Hypothalamus (tissue), 51 donors: ENCODE measurements at places on chromosomes 7 and 10.

DNA sequence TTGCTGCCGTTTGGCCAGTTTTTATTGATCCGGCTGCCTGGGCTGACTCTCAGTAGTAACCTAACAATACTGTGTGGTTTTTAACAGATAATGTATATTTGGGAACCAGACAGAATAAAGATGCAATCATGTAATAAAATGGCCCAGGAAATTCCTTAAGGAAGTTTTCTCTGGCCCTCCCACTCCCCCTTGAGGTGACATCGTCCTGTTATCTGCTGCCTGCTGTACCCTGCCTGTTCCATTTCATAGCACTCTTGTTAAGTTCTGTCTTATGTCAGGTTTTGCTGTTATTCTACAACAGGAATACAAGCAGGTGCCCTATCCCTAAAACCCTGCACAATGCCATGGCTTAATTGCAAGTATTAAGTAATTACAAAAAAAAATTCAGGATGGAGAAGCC is 12.5 kb downstream of the ITGB8 start:
- no peak for DNase-seq

- DNase-seq: peak; percentile 62
These were observed 379.7 kb upstream of the ZMIZ1 start for GRCh38 chr10:78688901-78689583.

DNA sequence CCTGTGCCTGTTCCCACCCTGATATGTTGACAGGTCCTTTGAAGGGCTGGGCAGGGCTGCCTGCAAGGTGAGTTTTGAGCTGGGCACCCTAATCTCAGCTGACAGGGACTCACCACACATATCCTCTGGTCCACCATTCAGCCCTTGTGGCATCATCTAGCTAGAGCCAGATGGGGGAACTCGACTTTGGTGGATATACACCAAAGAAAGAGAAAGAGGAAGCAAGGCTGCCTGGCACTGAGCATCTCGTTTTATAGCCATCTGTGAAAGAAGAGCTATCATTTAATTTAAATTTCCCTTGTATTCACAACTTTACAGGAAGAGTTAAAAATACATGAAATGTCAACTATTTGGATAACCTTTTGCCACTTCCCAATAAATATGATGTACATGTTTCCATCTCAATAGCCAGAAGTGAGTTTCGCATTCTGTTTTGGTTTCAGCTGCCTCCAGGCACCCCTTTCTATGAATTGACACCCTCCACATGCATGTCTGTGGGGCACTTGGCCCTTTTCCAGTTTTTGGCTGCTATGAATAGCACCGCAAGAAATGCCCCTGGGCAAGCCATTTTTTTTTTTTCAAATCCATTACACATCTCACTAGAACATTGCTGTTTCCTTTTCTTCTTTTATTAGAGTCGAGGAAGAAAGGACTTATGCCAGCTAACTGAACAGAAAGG is 22.9 kb upstream of the GRB10 start:
- DNase-seq: no peak

DNA sequence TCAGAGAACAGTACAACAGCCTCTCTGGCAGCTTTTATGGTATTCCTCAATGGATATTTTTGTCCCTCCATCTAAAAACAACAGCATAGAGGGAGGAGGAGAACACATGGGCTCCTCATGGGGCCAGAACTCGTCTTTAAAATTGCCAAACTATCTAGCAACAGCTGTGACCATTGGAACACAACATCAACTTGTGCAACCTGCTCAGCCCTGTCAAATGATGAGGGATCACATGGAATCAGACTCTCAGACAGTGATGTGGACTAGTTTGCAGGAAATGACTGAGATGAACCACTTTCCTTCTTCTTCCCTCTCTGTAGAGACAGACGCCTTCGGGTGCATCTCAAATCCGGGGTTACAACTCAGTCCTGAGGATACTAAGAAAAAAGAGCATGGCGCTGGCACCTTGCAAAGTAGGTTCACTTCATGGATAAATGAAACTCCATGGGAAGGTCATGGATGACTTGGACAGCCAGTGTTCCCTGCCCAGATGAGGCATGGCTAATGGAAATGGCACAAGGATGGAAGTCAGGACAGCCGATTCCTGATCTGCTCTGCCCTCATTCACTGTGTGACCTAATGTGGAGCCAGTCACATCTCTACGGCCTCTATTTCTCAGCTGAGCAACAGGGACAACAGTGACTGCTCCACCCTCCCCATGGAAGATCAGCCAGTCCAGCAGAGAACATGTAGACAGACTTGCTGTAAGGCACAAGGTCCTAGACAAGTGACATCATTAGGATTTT is 24.6 kb upstream of the DGKI start:
- DNase-seq: no peak

- DNase-seq: no peak
These were observed 294.9 kb upstream of the MKLN1 start for GRCh38 chr7:131032786-131033185.

- no peak for DNase-seq
These were observed 61.6 kb upstream of the WDR11 start for GRCh38 chr10:120789303-120790203.

DNA sequence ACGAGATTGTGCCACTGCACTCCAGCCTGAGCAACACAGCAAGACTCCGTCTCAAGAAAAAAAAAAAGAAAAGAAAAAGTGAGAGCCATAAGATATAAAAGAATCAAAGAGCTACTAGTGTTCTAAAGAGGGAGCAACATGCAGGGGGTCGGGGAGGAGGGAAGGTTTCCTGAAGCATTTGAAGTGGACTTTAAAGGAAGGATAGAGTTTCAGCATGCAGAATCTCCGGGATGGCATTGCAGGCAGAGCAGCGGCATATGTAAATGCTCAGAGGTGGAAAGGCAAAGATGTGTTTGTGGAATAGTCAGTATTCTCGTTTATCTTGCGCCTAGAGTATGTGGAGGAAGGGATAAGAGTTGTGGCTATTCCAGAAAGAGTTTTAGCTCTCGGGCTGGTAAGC is 447.6 kb upstream of the NFE2L3 start:
- DNase-seq: no peak

GRCh38 chr10:15096661-15097010 is 519 bp upstream of the RPP38 start:
- DNase-seq: no peak

- DNase-seq: no peak
These were observed 8.9 kb upstream of the EXOC6 start for GRCh38 chr10:92839191-92840085.

- no peak for DNase-seq
These were observed 4.3 kb upstream of the LIPF start for GRCh38 chr10:88659725-88660597.

GRCh38 chr10:67017218-67017617 is 91.4 kb downstream of the LRRTM3 start:
- DNase-seq: no peak

DNA sequence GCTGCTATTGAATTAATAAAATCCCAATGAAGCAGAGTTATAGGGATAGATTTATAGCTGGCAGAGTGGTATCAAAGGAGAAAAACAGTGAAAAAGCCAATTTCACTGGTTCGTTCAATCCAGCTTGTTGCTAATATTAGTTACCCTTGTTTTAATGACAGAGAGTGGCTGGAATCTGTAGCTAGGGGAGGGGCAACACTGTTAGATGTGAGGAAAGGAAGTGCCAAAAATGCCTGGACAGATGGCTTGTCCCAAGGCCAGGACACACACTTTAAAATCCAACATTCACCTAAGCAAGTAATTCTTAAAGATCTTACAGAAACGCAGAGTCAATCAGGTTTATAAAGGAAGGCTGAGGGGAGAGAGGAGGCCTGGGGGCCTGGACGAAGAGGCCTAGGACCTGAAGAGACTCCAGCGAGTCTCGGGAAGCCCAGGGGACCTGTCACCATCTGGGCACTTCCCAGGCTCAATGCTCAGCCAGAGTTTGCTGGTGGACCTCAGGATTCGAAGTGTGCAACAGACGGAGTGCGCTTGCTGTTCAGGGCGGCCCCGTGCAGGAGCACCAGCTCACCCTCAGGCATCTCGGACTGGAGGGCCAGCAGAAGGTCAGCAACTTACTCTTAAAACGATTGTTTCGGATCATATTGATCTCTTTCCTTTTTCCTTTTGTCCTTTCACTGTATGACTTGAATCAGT is 36.7 kb downstream of the TMEM248 start:
- no peak for DNase-seq

DNA sequence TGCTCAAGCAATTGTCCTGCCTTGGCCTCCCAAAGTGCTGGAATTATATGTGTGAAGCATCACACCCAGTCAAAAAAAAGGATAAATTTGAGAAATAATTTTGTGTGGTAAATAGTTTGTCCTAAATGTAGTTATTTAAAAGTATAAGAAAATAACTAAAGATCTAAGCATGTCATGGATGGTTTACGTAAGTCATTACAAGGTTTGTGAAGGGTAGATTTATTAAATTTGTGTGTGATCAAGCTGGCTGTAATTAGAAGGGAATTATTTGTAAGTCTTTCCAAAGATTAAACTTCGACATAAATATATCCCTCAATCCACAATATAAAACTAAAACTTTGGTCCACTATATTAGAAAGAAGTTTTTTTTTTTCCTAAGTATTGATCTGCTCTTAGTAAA is 28.6 kb downstream of the ORC5 start:
- no peak for DNase-seq

- no peak for DNase-seq
These were observed 64.0 kb upstream of the ADAM12 start for GRCh38 chr10:126452245-126452644.

- DNase-seq: no peak
These were observed 24.6 kb upstream of the FOXL3 start for GRCh38 chr7:265192-265997.

GRCh38 chr10:10938676-10939075 is 79.0 kb upstream of the CELF2 start:
- no peak for DNase-seq

DNA sequence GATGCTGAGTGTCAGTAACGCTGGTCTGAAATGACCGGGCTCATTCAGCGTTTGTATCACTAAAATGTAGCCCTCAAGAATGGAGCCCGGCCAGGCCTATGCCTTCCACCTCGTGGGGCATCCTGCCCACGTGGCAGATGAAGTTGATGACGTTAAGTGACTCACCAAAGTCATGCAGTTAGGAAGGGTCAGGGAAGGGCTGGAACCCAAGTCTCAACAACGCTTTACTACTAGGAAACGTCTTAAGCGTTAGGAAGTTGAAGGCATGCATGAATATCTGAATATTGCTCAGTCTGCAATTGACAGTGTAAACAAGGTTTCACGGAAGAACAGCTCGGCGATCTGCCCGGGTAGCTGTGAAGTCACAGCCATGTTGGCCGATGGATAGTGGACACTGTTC is 14.0 kb upstream of the UBE3C start:
- no peak for DNase-seq

GRCh38 chr10:117374506-117375359 is 507 bp downstream of the PDZD8 start:
- DNase-seq: peak; percentile 24

DNA sequence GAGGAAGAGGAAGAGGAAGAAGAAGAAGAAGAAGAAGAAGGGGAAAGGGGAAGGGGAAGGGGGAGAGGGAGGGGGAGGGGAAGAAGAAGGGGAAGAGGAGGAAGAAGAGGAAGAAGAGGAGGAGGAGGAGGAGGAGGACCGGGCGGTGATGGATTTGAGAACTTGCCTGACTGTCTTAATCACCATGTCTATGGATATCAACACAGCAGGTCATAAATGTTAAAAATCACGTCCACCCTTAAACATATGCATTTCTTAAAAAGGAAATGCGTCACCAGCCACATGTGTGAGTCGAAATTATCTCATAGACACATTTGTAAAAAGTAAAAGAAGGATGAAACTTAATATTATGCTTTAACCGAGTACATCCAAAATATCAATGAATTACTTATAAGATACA is 42.1 kb upstream of the INSIG1 start:
- no peak for DNase-seq

DNA sequence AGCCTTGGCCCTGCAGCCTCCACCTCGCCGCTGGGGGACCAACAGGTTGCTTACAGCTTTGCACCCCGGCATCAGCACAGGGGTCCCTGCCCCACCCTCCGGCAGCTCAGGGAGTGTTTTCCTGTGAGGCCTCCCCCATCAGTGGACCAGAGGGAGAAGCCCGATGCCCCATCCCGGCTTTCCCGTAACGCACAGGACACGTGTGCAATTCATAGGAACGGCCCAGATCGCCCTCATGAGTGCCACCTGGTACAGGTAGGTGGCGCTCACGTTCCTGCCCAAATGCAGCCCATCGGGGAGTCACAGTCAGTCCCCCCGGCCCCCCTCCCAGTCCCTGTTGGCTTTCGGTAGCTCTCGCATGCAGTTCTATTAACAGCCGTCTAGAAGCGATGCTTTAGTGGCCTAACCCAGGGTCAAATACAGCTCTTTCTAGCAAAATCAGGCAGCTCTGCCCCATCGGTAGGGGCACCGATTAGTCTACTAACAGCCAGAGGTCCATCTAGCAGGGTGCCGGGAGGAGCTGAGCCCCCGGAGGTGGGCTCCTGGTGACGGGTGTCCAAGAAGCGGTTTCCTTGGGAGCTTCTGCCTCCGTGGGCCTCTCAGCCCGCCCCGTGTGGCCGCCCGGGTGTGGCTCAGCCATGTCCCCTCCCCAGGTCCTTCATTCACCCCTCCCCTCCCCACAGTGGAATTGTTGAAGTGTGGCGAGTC is 48.4 kb upstream of the GTF2IRD1 start:
- no peak for DNase-seq

GRCh38 chr7:42198974-42199668 is 37.9 kb downstream of the GLI3 start:
- no peak for DNase-seq

DNA sequence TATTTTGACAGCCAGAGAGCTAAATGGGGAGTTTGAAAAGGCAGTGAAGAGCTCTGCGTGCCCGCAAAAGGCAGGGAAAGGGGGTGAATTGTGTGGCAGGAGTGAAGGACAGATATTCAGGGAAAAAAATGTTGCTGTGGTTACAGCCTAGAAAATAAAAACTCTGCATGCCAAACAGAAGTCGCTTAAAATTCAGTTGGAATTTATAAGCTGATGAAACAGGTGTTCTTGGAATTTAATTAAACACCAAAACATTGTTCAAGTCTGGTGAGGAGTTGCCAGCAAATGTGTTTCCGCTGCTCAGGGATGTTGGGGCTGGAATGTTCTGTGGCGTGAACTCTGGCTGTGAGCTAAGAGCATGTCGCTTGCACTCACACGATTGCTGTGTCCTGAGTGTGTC is 169.3 kb downstream of the ADRA2A start:
- no peak for DNase-seq

- DNase-seq: no peak
These were observed 201.4 kb downstream of the PTEN start for GRCh38 chr10:88064608-88065382.

DNA sequence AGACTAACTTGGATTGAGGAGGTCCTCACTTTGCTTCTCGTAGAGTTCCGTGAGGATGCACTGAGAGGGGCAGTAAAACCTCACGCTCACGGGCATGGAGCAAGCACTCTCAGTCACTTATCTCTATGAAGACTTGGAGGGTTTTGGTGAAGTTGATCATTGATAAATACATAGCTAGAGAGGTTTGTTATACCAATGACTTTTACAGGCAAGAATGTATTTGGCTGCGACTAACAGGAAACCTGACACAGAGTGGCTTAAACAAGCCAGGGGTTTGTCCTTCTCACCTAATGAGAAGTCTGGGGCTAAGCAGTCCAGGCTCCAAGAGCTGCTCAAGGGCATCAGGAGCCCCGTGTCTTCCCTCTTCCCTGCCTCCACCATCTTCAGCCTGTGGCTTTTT is 6.1 kb downstream of the BICC1 start:
- no peak for DNase-seq
